Smooth muscle cell of the brain vasculature (primary cell): ENCODE measurements at places on chromosomes 12 and 14.

GRCh38 chr14:91947475-91948184 is at the start of gene FBLN5:
Gene FBLN5, minus strand, starts transcription at chr14:91947694. Its CDS starts 465 bp downstream, at chr14:91947229.
- no peak for DNase-seq

- no peak for DNase-seq
Measured at GRCh38 chr14:78302841-78303240, 132.7 kb downstream of the NRXN3 start.

- no peak for DNase-seq
Measured at GRCh38 chr12:104909761-104910160, 48.3 kb downstream of the SLC41A2 start.

DNA sequence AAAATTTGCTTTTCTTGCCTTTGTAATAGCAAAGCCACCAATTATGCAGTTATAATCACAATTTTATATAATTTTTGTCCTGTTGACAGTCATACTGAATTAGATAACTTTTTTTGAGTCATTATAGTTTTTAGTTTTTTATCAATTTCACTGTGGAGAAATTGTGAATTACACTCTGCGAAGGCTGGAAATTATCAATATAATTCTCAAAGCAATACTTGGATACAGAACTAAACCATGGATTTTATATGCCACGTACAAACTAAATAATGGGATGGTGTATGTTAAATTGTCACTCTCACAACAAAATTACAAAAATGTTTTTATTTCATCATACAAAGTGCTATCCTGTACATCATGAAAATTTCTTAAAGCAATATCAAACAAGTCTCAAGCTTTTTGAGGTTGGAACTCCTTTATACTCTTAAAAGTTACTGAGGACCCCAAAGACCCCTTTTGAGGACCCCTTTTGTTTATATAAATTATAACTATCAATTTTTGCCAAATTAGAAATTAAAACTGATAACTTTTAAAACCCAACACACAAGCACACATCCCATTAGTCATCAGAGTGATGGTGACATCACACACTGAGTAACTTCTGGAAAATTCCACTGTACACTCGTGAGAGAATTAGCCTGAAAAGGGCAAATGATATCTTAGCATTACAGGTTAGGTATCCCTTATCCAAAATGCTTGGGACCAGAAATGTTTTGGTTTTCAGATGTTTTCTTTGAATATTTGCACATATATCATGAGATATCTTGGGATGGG is 19.8 kb upstream of the AQP2 start:
- DNase-seq = no peak

DNA sequence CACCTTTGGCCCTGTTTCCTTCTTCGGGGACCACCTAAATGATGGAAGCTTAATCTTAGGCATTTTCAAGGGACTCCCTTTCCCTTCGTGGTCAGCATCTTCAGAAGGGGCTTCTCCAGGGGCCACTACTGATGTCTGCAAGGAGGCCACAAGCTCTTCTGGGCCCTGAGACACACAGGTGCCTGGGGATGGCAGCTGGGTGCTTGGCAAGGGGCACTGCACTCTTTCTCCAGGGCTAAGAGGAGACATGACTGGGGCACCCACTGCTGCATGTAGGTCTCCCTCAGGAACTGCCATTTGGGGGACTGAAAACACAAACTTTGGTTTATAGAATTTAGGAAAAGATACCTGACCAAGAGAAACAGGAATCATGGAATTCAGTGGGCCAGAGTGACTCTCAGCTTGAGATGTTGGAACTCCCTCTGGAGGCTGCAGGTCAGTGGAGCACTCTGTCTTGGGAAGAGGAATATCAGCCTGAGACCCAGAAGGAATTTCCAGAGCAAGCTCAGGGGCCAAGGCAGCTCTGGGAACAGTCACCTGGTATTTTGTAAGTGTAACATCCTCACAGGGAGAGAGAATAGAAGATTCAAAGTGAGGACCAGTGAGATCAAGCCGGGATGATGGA is 16.0 kb downstream of the PLD4 start:
- no peak for DNase-seq

DNA sequence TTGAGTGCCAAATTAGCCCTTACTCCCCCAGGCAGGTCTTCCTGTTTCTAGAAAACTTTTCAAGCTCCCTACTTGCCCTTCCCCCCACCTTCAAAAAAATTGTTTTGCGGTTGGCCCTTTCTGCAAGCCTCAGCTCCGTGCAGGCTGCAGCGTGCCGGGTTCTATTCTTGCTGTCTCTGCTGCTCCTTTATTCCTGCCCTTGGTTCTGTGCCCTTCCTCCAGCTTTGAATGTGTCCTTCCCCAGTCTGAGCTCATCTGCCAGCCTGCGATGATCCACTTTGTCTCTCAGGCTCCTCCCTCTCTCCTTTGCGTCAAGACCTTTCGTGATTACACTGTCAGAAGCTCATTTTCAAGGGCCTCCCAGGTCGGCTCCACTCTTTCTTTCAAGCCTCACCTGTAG is 98.6 kb downstream of the IRF2BPL start:
- DNase-seq = no peak

DNA sequence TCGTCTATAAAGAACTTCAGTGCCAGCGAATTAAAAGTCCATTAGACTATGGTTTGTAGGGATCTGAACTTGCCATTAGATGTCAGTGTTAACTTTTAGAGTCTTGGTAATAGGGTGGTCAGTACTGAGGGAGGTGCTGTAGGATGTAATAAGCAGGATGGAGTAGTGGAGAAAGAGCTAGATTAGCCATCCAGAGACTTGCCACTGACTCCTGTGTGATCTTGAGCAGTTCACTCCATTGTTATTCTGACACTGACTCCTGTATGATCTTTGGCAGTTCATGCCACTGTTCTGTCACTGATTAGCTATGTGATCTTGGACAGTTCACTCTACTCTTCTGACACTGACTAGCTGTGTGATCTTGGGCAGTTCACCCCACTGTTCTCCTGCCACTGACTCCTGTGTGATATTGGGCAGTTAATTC is 133.6 kb downstream of the TTLL5 start:
- peak; percentile 43 for DNase-seq

GRCh38 chr14:68688872-68689371 is 103.9 kb downstream of the ZFP36L1 start:
- no peak for DNase-seq

GRCh38 chr12:9751204-9752144 is 9.2 kb downstream of the CD69 start:
- no peak for DNase-seq

DNA sequence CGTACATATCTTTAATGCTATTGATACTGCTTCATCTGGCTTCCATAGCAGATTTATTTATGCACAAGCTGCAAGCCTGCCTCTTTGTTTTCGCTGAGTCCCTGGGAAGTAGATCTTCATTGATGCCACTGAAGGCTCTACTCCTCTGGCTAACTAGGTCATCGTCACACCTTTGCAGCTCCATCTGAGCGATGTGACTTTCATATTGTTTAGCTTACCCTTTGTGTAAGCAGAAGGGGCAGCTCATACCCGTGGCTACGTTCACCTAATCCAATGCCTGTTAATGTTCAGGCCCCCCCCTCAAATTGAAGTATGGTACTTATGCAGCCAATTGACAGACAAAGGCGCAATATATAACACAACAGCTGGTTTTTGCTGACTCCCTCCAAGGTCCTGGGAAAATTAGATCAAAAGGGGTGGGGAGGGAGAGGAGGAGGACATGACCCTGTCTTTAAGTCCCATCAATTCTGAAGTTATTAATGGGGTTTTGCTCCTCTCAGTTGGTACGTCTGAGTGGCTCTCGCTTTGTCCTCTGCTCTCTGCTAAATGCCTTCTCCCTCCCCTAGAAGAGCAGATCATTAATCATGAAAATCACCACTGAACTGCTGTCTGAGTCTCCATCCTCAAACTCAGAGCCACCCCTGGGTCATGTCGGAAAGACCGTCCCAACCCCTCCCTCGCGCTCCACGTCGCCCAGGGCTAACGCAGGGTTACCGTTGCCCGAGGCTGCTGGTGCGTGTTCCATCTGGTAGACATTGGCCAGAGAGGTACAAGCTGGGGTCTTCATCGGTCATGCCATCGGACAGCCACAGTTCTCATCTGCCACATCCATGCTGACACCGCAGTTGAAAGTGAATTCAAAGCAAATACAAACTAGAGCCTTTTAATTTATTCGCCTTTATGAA is 128.8 kb downstream of the ADGRD1 start:
- DNase-seq = no peak

DNA sequence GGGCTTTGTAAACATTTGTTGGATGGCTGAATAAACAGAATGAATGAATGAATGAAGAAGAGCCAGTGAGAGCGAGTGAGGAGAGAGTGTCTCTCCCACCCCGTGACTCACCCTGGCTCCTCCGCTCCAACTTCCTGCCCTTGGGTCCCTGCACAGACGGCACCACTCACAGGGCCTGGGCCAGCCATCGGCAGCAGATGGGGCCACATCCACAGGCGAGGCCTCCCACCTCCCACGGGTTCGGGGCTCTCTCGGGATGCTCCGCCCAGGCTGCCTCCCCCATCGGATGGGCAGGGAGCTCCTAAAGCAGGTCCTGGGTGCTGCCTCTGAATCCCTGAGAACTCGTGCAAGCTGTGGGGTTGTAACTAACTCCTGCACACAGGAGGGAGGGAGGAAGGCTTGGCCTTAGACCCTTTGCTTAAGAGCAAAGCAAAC is 41.3 kb downstream of the CCNK start:
- no peak for DNase-seq

- no peak for DNase-seq
Measured at GRCh38 chr14:98957211-98958047, 314.6 kb downstream of the BCL11B start.

GRCh38 chr12:121793440-121793837 is at the start of gene RHOF:
Gene RHOF, minus strand, starts transcription at chr12:121793688. Its CDS starts 55 bp downstream, at chr12:121793633.
- no peak for DNase-seq
